ENCODE measurements at places on chromosomes 11 and 22.
A peak's percentile ranks its signal among the peaks of the same experiment; 100 is the strongest.

GRCh38 chr11:35165423-35166368 lies 26.7 kb downstream of the CD44 start:
- DNase-seq: no peak

DNA sequence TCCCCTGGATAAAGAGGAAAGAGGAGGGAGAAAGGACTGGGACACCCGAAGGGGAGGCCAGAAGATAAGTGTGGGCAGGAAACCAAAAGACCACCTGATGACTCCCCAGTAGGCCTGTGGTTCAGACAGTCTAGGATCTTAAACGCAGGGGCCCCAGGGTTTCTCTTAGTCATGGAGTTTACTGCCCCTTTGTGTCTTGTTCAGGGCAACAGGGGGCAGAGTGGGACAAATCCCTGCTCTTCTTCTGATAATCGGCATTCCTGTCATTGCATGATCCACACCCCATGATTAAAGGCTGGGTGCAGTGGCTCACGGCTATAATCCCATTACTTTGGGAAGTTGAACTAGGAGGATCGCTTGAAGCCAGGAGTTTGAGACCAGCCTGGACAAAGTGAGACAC lies 4.7 kb upstream of the TMPRSS13 start:
- no peak for DNase-seq

DNA sequence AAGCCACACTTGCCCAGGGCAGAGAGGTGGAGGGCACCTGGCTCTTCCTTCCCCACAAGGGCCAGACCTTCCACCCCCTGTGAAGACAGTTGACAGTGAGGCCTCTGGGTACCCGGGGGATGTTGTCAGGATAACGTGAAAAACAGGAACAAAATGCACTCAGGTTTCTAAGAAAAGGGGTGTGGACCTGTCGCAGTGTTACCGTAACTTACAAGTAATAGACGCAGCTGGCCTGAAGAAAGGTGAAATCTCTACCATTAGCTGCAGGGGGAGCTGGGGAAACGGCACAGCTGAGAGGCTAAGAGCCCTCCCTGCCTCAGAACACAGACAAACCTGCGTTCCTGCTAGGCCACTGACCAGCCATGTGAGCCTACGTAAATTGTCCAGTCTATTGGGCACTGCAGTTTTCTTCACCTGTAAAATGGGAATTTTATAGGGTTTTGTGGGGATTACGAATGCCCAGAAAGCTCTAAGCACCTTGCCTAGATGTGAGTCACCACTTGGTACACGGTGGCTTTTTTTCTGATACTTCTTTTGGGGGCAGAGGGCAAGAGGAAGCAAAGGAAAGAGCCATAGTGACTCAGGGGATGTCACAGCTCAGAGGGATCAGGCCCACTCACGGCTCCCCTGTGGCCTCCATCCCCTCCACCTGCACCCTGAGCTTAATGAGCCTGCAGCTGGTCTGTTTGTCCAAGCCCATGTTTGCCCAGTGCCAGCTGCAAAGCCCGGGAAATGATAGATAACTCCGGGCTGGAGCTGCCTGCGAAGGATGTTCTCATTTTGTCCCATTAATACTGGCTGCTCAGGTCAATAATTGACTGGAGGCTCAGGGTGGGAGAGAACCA lies 18.4 kb upstream of the CABP7 start:
- peak; percentile 89 for DNase-seq

DNA sequence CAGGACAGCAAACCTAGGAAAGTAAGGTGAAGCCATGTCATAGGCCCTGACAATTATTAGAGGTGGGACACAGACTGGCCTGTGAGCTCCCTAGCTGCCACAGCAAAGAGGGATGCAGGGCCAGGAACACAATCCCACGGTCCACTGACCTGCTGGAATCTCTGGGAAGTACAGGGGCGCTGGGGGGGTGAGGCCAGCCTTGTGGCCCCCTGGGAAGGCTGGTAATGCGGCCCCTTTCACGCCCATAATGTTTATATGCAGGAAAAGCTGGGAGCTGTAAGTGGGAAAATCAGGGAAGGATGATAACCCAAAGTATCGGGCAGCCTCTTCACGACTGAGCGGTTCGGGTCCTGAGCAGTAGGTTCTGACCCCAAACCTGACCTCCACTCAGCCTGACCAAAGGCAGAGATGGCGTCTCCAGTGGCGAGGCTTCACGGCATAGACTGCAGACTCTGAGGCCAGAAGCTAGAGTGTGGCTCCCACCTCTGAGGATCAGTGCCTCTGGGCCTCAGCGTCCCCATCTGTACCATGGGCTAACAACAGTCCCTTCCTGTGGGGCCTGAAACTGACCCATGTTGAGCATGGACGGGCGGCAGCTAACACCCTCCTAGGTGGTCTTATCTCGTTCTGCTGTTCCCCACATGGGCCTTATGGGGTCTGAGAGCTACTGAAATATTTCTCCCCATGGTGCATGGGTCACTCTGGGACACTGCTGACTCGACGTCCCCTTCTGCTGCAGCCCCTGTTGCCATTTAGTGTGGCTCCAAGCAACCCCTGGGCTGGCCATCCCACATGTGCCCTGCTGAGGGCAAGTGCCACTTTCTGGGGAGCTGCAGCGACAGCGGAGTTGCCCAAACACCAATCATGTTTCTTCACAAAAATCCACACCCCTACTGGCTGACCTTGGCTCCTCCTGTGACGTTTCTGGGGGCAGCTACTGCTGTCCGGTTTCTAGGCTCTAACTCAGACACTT lies 101.8 kb downstream of the PHF21B start:
- DNase-seq: no peak

Data from NCI-H146 (cell line).